ENCODE measurements at places on chromosomes 3 and 15.

DNA sequence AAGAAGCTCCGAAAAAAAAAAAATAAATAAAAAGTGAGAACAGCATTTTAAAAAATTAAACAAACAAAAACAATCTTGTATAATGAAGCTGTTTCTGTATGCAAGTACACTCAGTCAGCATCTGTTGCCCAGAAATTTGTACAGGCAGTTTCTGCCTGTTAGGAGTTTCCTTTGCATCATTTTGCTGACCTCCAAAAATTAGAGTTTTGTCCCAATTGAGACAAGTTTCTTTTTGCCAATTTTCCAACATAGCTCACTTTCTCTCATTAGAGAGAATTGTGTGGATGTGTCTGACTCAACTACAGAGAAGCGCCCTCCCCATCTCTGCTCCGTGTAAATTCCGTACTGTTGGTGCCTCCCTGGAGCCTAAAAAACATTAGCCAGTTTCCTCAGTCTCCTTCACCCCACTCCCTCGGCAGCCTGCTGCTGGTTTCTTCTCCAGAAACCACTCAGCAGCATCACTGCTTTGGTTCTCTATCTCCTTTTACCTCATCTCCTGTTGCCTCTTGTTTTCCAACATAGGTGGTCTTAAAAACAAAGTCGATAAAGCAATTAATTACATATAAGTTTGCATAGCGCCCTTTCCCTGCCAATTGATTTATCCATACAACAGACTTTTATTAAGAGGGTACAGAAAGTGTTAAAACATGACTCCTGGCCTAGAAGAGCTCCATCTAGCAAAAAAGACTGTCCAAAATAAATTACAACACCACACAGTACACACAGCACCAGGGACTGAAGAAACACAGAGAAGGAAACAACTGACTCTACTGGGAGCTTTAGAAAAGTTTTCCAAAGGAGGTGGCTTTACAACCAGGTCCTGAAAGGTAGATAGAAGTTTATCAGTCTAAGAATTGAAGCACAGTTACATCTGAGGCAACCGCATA lies 286.7 kb downstream of the SHOX2 start:
- no peak for DNase-seq

- peak; percentile 100 for DNase-seq
Observed at GRCh38 chr3:56980798-56981390, 79.6 kb upstream of the SPATA12 start.

- no peak for DNase-seq
Observed at GRCh38 chr3:50015918-50016317, 72.8 kb upstream of the RBM5 start.

DNA sequence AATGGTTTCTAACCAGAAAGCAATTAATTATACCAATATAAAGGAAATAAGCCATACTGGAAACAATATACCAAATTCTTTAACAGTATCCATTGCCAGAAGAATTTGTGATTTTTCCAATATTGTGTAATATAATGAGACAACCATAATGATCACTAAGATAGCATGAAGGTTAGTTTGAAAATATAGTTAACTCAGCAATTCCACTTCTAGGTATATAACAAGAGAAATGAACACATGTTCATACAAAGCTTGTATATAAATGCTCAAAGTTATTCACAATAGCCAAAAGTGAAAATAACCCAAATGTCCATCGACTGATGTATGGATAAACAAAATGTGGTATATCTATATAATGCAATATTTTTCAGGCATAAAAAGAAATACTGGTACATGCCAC lies 369.1 kb downstream of the TBC1D5 start:
- DNase-seq, result no peak

DNA sequence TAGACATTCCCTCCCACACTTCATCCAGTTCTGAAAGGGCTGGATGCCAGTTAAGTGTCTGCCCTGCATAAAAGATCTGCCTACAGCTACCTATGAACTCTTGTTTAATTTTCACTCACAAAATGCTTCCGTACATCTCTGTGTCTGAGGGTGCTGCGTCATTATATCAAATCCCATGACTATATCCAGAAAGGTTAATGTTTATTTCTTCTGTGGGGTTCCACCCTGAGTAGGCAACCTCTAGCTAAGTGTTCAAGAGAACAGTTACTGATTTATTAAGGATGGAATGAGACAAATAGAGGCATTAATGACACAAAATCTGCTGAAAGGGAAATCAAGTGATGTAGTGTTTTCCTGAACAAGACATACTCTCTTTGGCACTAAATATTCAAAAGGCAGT lies 220.2 kb downstream of the MTHFS start:
- DNase-seq, result no peak

DNA sequence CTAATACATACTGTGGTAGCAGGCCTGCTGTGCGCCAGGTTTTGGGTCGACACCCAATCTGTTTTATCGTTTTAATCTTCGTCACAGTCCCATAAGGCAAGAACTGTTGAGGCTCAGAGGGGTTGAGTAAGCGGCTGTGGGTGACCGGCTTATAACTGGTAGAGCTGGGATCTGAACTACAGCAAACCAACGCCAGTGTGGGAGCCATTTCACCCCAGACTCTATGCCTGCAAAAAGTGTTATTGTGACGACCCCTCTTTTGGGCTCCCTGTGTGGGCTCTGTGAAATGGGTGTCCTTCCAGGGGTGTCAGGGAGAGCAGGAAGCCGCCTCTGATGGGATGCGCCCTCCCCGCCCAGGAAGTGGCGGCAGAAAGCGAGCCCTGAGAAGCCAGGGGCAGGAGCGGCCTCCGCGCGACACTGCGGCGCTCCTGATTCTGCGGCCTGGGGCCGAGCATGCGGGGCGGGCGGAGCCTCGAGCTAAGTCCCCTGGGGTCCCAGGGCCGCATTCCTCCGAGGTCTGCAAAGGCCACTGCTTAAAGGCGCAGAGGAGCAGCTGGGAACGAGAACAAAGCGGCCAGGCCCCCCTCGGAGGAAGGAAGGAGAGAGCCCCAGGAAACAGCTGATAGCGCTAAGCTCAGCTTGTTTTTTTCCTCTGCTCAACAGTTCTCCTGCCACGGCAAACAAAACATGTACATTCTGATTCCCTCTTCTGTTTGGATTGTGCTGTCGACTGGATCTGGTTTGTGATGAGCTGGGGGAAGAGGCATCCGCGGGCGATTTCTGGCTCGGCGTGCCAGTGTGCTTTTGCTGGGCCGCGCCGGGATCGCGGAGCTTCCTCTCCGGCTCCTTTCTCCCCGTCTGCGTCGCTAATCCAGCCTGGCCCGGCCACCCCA lies 33.9 kb downstream of the GRK7 start:
- DNase-seq, result peak; percentile 67

- peak; percentile 1 for DNase-seq
Observed at GRCh38 chr3:168213920-168214319, 118.2 kb upstream of the GOLIM4 start.

DNA sequence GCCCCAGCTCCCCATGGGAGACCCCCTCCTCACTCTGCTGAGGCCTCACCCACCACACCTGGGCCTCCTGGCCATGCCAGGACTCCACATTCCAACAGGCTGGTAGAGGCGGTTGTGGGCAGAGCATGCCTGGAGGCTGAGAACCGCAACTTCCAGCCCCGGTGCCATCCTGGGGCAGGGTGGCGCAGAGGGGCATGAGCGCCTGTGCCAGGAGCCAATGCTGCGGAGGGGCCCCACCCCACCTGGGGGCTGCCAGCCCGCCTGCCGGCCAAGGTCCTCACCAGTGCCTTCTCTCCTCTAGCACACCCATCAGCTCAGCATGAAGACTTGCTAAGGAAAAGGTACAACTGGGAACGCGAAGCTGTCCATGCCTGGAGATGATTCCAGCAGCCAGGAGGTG lies 34.3 kb upstream of the SLC6A6 start:
- DNase-seq, result no peak

DNA sequence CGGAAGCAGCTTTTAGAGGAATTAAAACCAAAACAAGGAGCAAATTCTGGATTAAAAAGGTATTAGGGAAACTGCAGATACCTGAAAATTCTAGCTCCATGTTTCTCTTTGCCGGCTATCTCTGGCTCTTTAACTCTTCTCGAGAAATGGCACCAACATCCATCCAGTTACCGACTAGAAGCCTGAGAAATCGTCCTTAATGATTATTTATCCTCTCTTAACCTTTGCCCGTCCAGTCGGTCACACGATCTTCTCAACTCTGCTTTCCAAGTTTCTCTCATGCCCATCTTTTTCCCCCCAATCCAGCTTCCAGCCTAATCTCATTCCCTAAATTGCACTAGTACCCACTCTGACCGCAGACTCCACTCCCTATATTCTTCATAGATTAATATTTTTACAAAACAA lies 596 bp upstream of the SGO1 start:
- DNase-seq, result no peak

DNA sequence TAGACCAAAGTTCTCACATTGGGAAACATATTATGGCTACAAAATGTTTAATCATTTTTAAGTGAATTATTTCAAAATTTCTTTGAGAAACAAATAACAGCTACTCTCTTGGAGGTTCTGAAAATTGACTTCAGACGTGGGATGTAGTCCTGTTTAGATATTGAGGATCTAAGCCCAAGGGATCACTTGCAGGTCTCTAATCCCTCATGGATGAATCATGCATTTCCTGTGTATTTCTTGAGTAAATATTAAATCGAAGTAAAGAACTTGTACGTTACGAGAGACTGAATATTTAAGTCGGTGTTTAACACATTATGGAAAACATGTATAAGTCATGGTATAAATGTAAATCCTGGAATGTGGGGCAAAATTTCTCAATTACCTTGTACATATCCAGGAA lies 119.8 kb downstream of the EPHA3 start:
- DNase-seq, result peak; percentile 7

- DNase-seq, result no peak
Observed at GRCh38 chr3:11363715-11364114, 91.5 kb downstream of the ATG7 start.

GRCh38 chr3:174192471-174192870 lies 666.7 kb upstream of the NAALADL2 start:
- DNase-seq, result no peak

DNA sequence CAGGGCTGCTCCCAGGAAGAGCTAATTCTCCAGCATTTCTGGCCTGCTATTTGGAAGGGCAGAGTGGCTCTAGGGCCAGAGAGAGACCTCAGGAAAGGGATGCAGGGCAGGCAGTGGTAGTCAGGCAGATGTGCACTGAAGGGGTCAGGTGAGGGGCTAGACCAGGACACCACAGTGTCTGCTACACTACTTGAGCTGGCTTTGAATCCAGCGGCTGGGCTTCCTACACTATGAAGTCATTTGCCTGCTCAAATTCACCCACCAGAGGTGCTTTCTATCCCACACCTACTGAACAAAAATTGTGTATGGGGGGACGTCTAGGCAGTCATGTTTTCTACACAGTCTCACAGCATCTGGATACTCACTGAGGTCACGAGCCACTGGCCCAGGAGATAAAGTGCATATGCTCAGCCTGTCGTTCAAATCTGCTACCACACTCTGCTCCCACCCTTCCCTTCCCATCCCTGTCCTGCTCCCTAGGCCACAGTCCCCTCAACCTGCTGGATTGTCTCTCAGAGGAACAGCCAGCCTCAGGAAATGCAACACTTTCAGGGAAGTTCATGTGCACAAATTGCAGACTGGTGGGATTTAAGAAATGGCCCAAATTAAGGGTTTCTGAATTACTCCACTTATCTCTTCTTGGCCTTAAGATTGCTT lies 49.9 kb upstream of the SLC6A11 start:
- no peak for DNase-seq

DNA sequence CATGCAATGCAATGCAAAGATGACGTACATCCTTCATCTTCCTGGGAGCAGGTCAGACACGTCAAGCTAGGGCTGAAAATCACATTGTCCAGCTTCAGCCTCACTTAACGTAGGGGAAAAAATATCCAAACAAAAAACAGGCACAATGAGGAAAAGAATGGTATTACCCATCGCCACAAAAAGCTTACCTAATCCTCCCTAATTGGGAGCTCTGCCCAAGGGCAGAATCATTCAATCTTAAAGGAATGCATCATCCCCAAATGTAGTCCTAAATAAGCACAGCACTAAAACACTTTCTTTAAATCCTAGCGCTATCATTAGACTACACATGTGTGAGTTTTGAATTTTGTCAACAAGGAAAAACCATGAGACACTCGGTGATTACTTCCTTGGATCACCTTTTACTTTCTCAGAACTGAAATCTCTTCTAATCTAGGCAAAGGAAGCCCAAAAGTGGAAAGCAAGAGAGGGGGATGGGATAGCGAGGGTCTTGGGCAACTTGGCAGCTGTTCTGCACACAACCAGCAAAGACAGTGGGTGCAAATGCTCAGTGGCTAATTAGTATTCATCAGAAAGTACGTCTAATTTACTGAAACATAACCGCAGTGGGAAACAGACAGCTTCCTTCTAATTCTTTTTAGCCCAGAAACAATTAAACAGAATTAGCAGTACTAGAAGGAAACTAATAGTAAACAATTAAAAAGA lies 87.4 kb downstream of the ADAMTS9 start:
- no peak for DNase-seq

DNA sequence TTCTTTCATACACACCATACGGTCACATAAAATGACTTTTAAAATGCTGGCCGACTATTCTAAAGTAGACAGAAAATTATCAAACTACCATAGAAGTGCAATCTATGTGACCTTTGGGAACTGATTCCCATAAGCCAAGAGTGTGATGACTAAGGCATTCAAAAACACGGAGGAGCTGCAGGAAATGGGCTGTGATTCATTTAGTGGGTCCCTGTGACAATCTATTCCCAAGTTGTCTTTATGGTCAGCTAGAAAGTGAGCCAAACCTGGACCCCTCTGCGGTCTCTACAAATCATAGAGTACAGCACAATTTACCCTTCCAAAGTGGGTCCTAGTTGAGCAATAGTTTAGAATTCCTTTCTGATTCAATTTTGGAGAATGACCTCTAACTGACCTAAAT lies 251.5 kb upstream of the CBLB start:
- DNase-seq, result peak; percentile 52

GRCh38 chr3:54307566-54308180 lies 185.3 kb downstream of the CACNA2D3 start:
- no peak for DNase-seq

DNA sequence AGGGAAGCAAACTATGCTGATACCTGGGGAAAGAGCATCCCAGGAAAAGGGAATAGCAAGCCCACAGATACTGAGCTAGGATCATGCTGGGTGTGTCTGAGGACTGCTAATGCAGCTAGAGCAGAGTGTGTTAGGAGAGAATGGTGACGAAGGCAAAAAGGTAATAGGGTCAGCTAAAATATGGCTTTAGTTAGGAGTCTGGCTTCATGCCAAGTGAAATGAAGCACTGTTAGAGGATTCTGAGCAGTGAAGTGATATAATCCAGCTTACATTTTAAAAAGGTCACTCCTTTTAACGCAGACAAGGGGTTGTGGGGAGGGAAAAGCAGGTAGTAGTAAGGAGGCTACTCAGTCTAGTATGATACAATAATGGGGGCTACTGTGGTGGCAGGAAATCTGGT lies 30.4 kb downstream of the SECISBP2L start:
- DNase-seq, result no peak

DNA sequence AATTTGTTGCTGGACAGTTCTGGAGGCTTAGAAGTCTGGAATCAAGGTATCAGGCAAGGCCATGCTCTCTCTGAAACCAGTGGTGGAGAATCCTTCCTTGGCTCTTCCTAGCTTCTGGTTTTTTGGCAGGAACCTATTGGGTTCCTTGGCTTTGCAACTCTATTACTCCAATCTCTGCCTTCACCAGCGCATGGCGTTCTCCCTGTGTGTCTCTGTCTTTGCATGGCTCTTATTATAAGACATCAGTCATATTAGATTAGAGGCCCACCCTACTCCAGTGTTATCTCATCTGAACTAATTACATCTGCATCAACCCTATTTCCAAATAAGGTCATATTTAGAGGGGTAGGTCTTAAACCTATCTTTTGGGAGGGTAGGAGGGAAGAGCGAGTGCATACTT lies 358.1 kb upstream of the RARB start:
- DNase-seq, result no peak

GRCh38 chr15:31486906-31487695 lies 160.5 kb downstream of the KLF13 start:
- DNase-seq, result no peak
